Fibroblast of villous mesenchyme (primary cell): ENCODE measurements at places on chromosomes 1 and 21.

- peak; percentile 89 for DNase-seq
Measured at GRCh38 chr21:32371913-32372314, 20.9 kb downstream of the URB1 start.

GRCh38 chr1:234840843-234841242 is 230.9 kb upstream of the IRF2BP2 start:
- DNase-seq = no peak

GRCh38 chr1:53620061-53620855 is 118.7 kb downstream of the GLIS1 start:
- DNase-seq = peak; percentile 24

GRCh38 chr1:183180634-183181056 is 5.4 kb upstream of the LAMC2 start:
- peak; percentile 53 for DNase-seq

DNA sequence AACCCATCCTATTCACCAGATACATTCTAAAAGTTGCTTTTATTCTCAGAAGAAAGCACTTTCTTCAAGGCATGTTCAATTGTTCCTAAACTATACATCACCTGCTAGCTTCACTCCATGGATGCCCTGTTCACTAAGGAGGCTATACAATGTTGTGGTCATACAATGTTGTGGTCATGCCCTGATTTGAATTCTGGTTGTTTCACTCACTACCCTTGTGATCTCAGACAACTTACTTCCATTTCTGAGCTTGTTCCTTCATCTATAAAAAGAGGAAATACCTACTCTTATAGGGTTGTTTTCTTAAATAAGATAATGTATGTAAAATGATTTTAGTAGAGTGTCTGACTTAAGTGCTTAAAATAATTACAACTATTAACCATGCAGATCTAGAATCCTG is 19.7 kb downstream of the EDEM3 start:
- DNase-seq = no peak

DNA sequence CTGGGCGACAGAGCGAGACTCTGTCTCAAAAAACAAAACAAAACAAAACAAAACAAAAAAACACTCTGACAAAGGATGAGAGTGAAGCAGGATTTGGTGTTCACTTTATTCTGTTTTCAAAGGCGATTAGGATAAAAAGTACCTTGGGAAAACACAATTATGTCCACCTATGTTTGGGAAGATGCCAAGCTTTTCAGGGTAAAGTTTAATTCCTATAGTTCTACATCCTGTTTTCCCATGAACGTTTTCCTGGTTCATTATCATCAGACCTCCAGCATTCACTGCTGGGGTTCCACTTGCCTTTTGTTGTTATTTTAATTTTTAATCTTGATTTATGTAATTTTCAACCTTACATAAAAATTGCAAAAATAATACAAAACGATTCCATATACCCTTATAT is 4.9 kb upstream of the NID1 start:
- no peak for DNase-seq

DNA sequence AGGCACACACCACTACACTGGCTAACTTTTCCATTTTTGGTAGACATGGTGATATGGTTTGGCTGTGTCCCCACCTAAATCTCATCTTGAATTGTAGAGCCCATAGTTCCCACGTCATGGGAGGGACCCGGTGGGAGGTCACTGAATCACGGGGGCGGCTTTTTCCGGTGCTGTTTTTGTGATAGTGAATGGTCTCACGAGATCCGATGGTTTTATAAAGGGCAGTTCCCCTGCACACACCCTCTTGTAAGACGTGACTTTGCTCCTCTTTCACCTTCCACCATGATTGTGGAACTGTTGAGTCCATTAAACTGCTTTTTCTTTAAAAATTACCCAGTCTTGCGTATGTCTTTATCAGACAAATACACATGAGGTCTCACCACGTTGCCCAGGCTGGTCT is 1.3 kb upstream of the FTCD start:
- DNase-seq = no peak

GRCh38 chr1:28115267-28115666 is 26.9 kb upstream of the EYA3 start:
- peak; percentile 84 for DNase-seq

DNA sequence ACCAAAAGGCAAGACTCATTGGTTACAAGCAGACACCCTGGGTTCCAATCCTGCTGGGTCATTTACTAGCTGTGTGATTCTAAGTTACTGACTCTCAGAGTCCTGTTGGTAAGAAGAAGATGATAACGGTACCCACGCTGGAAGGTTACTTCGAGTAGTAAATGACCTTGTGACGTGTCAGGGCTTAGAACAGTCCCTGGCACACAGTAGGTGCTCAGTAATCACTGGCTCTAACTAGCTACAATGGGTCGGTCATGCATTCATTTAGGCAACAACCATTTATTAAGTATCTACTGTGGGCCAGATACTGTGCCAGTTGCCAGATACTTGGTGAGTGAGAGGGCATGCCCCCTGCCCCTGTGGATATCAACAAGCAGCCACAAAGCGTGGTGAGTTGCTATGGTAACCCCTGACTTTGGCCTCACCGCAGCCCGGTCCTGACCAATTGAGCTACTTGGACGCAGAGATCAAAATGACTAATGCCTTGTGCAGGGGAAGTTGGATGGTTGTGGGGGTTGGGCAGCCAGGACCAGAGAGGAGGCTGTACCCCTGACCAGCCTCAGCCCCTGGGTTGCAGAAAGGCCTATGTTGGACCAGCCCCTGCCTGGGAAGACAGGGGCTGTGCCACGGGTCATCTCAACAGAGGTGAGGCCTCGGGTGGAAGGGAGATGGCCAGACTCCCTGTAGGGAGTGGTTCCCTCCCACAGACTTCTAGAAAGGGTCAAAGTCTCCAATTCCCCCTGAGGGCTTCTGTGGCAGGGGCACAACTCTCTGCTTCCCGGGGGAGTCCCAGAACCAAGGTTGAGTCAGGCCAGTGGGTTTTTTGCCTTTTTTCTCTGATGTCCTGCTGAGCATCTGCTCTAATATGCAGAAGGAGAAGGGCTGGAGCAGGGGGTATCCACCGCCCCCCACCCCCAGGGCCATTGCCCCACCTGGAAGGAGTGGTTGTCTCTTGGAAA is 16.0 kb downstream of the DHRS3 start:
- DNase-seq = peak; percentile 96

- peak; percentile 20 for DNase-seq
Measured at GRCh38 chr1:98001764-98002163, 80.9 kb upstream of the DPYD start.

DNA sequence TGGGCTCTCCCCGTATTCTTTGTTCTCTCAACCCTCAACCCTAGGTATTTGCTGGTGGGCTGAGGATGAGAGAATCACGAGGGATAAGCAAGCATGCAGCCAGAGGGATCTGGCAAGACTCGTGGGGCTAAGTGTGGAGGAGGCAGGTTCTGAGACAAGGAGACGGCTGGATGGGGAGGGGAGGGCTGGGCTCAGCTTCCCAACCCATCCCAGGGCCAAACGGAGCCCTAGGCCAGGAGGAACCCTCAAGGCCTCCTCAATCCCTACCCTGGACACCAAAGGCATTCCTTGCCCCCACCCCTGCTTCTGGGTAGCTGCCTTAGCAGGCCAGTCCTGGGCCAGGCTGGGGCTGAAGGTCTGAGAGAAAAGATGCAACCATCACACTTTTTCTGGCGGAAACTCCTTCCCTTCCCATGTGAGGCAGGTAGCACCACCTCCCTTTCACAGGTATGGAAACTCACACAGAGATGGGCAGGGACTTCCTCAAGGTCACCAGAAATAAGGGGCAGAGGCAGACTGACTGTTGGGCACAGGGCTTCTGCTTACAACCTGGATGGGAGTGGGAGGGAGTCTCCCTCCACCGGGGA is 6.2 kb downstream of the MEF2D start:
- no peak for DNase-seq

DNA sequence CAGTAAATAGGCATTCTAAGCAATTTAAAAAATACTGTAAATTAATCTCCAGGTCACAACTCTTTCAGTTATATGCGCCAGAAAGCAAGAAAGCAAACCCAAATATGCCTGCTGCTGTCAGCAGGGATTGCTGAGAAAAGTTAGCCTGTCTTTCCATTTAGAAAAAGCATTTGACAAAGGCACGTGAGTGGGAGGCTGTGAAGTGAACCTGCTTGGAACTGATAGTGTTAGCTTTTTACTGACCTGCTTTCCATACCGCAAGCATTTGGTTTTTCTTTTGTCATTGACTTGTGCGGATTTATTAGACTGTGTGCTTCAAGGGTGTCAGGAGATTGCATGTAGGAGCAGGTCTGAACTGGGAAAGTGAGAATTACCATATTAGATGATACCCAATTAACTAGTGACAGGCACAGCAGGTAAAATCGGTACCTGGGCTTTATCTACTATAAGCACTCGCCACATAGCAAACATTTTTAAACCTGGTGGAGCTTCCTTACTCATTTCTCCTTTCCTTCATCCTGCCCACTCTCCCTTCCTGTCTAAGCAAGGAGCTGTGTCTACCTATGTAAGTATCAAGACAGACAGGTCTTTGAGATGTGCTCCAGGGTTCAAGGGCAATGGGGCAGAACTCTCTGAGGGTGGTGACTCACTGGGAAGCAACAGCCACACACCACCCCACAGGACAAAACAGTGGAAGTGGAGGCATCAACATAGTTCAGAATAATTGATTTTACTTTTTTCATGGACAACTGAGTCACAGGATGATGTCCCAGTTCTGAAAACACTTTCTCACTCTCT is 323.9 kb downstream of the DISC1 start:
- DNase-seq = no peak

DNA sequence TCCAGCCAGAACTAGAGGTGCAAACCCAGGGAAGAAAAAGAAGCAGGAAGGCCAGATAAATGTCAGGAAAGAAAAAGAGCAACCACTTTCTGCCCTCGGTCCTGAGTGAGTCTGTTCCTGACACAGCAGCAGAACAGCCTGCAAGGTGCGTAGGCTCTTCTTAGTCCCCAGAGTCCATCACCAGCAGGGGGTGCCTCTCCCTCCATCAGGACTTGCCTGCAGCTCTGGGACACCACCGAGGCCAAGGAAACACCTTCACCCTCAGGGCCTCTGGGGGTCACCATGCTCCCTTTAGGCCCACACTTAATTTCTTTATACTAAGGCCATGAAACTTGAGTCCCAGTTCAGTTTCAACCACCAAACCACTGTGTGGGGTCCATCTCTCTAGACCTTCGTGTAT is 43.7 kb upstream of the NFASC start:
- DNase-seq = no peak

- peak; percentile 67 for DNase-seq
Measured at GRCh38 chr21:45432575-45433255, 27.8 kb downstream of the COL18A1 start.

DNA sequence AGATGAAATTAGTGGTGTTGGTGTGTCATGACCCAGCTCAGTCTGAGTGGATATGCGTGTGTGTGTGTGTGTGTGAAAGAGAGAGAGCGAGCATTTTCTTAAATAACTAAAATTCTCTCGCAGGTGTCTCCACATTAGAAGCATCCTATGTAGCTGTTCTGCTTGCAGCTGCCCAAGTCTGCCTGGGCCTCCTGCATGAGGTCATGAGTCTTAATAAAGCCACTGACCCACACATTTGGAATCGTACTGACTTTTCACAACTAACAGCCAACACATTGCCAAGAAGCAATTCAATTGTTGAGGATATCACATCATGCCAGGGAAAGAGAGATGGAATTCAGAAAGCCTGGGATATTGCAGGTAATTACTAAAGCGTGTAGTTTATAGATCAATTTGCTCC is 238.2 kb upstream of the AJAP1 start:
- DNase-seq = no peak

GRCh38 chr1:45772971-45773370 is 22.5 kb upstream of the IPP start:
- DNase-seq = no peak

- DNase-seq = peak; percentile 17
Measured at GRCh38 chr1:1806890-1807289, 28.6 kb upstream of the NADK start.

GRCh38 chr1:29991815-29992214 is 731.6 kb downstream of the MATN1 start:
- DNase-seq = no peak

DNA sequence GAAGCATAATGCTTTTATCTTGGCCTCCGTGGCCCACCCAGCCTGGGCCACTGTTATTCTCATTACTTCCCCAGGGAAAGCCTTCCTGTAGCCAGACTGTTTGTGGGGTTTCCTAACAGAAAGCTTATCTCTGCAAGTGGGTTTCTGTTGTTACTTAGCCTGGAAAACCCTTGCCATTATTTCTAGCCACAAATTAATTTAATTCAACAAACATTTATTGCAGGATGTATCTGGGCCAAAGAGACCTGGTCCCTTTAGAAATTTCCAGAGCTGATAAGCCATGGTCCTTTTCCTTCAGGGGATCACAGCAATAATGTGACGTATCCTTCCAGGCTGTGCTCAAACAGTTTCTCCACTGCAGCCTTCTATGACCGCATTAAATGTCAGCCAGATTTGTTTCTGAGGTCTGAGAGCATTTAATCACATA is 20.9 kb downstream of the TNN start:
- no peak for DNase-seq
